ENCODE measurements at places on chromosomes 12 and 14.

- no peak for DNase-seq
Measured at GRCh38 chr14:104140463-104141331, 2.3 kb downstream of the KIF26A start.

- DNase-seq: no peak
Measured at GRCh38 chr12:40336573-40337199, 111.9 kb downstream of the LRRK2 start.

- no peak for DNase-seq
Measured at GRCh38 chr14:90671382-90672234, 144.6 kb downstream of the TTC7B start.

DNA sequence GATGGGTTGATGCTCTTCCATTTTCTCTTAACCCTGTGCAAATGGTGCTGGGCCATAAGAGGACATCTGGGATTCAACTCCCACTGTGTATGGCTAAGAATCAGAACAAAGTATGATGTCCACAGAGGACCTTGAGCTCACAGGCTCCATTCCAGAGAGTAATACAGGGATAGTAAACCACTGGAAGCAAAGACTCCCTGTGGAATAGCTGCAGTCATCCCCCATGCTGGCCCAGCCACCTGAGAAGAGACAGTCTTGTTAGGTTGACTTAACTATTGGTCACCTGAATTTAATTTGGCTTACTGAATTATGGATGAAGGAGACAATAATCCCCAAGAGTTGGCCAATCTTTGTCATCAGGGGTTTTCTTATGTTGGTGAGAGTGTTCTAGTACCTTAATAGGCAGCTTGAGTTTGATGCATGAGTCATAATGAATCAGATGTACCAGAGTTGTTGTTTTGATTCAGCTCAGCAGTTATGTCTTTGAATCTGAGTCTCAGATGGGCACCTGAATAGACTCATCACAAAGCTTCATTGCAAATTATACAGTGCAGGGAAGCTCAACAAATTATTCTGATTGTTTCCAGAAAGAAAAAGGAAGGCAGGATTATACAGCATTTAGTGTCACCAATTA, 122.7 kb downstream of the SSPN start:
- DNase-seq: no peak

All from NCI-H187 (cell line).